ENCODE measurements at places on chromosomes 2 and 18.

DNA sequence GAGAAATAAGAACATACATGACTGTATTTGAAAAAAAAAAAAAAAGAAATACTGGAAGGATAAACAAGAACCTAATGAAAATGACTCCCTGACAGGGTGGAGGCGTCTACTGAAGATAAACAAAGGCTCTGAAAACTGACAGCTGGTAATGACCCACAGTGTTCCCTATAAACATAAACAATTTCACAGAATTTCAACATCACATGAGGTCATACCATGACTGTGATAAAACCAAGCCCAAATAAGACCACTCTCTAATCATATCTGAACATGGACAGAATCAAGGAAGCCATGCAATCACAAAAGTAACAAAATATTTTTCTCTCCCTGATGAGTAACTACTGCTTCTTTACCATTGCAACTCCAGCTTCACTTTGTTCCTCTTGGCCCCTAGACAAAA, 159.3 kb downstream of the FAM124B start:
- no peak for DNase-seq

DNA sequence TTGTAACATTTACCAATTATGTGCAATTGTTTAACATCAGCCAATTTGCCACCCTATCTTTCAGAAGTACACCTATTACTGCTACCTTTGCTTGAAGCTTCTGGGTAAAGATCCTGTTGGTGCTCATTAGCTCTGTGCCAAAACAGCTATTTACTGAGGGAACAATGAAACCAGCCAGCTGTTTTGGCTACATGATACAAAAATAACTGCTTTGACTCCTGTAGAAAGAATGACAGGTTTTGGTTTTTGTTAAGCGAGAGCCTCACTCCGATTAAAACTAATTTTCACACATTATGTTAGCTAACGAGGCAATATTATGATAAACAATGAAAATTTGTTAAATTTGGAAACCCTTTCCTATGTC, 907.0 kb downstream of the EPHA4 start:
- no peak for DNase-seq

DNA sequence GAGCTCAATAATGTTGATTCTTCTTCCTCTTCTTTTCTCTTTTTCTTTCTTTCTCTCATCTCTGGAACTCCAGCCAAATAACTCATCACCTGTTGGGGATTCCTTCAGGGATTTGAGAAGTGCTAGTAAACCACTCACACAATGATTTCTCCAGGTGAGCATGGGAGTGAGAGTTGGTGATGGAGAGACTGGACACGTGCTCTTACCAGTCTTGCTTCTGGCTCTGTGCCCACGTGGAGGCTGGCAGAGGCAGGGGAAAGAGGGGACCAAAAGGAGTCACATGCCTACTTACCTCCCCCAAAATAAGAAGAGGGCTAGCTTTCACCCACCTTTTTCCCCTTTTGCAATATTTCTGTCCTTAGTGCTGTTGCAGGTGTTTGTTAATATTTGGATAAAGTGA, 28.6 kb upstream of the CCDC85A start:
- no peak for DNase-seq

DNA sequence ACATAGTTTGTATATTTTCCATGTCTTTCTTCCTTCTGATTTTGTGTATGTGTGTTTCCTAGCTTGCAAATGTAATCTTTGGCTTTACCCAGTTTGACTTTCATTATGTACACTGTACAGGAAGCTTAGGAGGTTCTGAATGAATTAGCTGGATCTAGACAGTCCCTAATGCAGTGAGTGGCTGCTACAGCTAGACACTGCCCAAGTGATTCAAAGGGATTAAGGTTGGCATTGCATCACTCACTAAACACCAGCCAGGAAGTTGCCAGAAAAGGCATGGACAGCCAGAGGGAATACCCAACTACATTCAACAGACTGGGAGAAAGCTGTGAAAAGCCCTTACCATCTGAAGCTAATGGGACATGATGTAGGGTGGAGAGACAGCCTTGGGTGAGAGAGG, 316.0 kb upstream of the MEX3C start:
- DNase-seq: no peak

GRCh38 chr2:54652540-54652939, 70.9 kb upstream of the EML6 start:
- no peak for DNase-seq

- peak; percentile 76 for DNase-seq
These were observed 76.7 kb upstream of the SNTG2 start for GRCh38 chr2:873651-874580.

- no peak for DNase-seq
These were observed 91.1 kb downstream of the CABLES1 start for GRCh38 chr18:23226391-23226790.

- no peak for DNase-seq
These were observed 1.4 kb upstream of the SOX11 start for GRCh38 chr2:5690718-5691220.

- peak; percentile 50 for DNase-seq
These were observed at the start of gene TEX51 for GRCh38 chr2:126898636-126899035. Gene TEX51 (plus strand): TSS chr2:126898890. CDS start chr2:126898919, 29 bp downstream.

GRCh38 chr18:69447886-69448285, 47.2 kb downstream of the DOK6 start:
- DNase-seq: no peak

- no peak for DNase-seq
These were observed 4.9 kb downstream of the VIT start for GRCh38 chr2:36701391-36701795.

DNA sequence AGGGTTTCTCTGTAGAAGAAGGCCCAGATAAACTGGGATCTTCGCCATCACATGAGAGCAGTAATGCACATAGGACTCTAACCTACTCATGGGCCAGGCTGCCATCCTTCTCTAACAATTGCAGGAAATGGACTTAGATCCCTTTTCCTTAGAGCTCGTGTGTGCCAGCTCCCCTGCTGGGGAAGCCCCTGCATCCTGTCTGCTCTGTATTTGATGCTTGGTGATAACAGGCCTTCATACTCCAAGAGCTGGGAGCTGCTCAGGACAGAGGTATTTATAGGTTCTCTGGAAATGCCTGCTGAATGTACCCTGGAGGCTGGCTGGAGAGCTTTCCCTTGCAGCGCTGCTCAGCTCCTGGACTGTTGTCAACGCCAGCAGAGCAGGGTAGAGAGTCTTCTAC, 249.6 kb downstream of the MTX2 start:
- DNase-seq: no peak

- DNase-seq: peak; percentile 86
These were observed 310.7 kb upstream of the EPAS1 start for GRCh38 chr2:45986509-45986908.

GRCh38 chr2:191009541-191010374, 4.2 kb downstream of the STAT1 start:
- DNase-seq: no peak

GRCh38 chr2:24072259-24072658, 3.9 kb downstream of the SF3B6 start:
- DNase-seq: no peak

- peak; percentile 47 for DNase-seq
These were observed 36.9 kb downstream of the CRACDL start for GRCh38 chr2:98899041-98899702.

- DNase-seq: no peak
These were observed 266.5 kb downstream of the NEDD4L start for GRCh38 chr18:58310517-58310916.

GRCh38 chr2:171669121-171669520, 18.1 kb upstream of the DYNC1I2 start:
- no peak for DNase-seq

GRCh38 chr2:86072271-86072858, 33.3 kb downstream of the POLR1A start:
- DNase-seq: peak; percentile 91

- DNase-seq: no peak
These were observed 80.4 kb downstream of the PMAIP1 start for GRCh38 chr18:59980188-59980637.

DNA sequence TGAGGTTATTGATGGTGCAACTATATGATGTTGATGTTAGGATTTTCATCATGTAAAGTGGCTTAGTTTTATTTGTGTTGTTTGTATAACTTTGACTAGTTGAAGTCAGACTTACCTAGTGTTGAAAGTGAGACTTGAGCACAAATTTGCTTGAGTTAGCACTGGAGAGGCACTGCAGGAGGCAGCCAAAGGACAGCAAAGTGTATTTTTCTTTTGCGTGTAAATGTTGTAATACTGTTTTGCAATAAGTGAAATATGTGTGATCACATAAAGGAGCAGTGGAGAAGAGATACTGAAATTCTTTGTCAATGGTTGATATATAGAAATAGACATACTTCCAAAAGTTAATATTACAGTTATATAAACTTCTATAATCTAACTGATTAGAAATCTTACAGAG, 332.0 kb upstream of the RAB12 start:
- DNase-seq: no peak

- peak; percentile 68 for DNase-seq
These were observed 89.6 kb downstream of the GBX2 start for GRCh38 chr2:236078297-236079255.

GRCh38 chr2:226691255-226691654, 108.4 kb downstream of the IRS1 start:
- no peak for DNase-seq

GRCh38 chr2:39718483-39718882, 52.8 kb downstream of the TMEM178A start:
- DNase-seq: no peak

DNA sequence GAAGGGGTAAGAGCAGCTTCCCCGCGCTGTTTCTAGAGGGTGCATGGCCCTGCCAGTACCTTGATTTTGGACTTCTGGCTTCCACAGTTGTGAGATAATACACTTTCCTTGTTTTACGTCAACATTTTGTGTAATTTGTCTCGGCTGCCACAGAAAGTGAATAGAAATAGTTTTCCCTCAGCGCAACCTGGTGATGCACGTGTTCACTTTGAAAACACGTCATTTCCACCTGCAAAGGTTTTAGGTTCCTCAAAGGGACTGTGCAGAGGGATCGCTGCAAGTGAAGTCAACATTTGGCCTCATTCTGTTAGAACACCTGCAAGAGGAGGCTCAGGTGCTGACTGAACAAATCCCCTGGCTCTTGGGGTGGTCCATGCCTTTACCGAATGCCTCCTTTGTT, 71.7 kb downstream of the LONRF2 start:
- peak; percentile 5 for DNase-seq

GRCh38 chr18:33355263-33355662, 85.3 kb downstream of the CCDC178 start:
- DNase-seq: no peak

- no peak for DNase-seq
These were observed 159.9 kb upstream of the MMADHC start for GRCh38 chr2:149747456-149747855.

- DNase-seq: no peak
These were observed 64.7 kb upstream of the MAPRE2 start for GRCh38 chr18:34976534-34976898.

GRCh38 chr2:20381457-20381856, 30.8 kb upstream of the PUM2 start:
- no peak for DNase-seq

DNA sequence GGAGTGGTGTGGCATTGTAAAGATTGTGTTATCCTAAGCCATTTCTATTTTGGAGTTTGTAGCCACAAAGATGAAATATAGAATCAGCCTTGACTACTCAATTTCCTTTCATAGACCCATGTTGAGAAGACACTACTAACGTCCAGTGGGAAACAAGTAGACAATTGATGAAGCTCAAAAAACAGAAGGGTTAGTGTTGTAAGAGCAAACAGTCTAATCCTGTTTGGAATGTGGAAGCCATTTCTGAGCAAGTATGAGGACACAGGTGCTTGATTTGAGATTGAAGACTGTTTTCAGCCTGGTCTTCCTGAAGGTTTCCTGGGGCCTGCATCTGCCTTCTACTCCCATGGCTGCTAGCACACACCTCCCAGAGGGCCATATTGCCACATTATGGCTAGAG, 29.1 kb downstream of the B3GNT2 start:
- no peak for DNase-seq

DNA sequence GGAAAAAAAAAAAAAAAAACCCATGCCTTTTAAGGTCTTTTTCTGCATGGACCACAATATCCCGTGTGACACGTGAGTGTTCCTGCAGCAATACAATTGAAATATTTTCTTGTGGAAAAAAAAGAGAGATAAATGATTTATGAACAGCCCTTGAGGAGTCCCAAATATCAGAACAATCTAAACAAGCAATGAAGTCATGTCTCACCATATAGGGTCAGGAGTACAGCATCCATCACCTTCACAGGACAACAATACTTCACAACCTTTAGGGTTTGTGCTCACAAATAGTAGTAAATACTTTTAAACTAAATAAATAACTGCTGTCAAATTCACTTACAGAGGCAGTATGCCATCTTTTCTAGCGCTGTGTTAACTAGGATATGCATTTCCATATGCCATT, 87.9 kb downstream of the ZEB2 start:
- no peak for DNase-seq

- DNase-seq: no peak
These were observed 849.1 kb upstream of the POU3F3 start for GRCh38 chr2:104004821-104005220.

GRCh38 chr2:197514754-197515153, 1.1 kb upstream of the MOB4 start:
- no peak for DNase-seq

- no peak for DNase-seq
These were observed 18.8 kb downstream of the FSIP2 start for GRCh38 chr2:185757356-185757755.

DNA sequence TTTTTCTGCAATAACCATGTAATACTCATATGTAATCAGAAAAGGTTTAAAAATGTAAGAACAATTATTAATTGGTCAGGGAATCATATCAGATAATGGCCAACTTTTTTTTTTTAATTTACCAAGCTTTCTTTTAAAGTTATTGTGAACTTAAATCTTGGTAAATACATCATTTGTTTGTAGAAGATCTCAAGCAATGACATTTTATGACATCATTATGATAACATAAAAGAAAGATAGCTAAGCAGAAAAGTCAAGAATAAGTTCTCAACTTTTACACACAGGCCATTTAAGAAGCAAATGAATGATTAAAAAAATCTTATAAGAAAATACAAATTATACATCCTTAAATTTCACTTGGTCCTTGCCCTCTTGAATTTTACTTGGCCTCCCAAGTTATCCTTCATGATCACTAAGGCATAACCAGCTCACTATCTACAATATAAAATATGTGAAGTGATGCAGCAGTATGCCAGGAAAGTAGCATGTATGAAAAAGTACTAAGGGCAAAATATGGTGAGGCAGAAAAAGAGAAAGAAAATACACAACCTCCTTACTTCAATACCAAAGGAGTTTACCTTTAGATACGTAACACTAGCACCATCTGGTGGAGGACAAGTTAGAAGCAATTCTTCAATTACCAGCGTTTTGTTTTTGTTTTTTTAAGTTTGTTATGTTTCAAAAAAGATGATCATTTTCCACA, 116.6 kb downstream of the SRBD1 start:
- no peak for DNase-seq

GRCh38 chr2:136226903-136227302, 109.0 kb upstream of the CXCR4 start:
- no peak for DNase-seq

- no peak for DNase-seq
These were observed 47.1 kb upstream of the MAP4K3 start for GRCh38 chr2:39484206-39484605.

GRCh38 chr2:144183727-144184126, 336.2 kb downstream of the ZEB2 start:
- no peak for DNase-seq

- DNase-seq: no peak
These were observed 240.2 kb upstream of the CCDC68 start for GRCh38 chr18:55199291-55199963.
